Cortex of kidney (tissue), 1 donor: ENCODE measurements at places on chromosomes 12 and 14.

DNA sequence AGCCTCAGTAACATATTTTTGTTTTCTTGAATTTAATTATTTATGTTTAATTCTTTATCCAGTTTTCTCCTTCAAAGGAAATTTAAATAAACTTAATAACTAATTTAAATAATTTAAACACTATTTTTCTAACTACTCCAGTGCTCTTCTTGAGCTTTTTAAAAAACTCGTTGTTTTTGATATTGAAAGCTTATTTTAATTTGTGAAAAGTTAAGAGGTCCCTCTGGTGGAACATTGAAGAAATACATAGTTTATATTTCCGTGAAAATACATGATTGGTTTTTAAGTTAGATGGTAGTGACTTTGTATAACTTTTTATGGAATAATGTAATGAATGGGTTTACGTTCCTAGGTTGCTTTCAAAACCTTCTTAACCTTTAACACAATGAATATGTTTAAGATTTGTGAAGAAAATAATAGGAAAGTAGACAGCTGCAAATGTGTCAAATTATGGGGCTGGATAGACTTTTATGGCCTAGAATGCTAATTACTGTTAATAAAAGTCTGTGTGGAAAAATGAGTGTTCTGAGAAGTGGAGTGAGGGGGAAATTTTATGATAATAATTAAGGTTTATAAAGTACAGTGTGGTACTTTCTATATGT is 45.9 kb upstream of the MSRB3 start:
- DNase-seq = no peak

GRCh38 chr14:32710731-32711680 is 227.7 kb upstream of the NPAS3 start:
- no peak for DNase-seq

DNA sequence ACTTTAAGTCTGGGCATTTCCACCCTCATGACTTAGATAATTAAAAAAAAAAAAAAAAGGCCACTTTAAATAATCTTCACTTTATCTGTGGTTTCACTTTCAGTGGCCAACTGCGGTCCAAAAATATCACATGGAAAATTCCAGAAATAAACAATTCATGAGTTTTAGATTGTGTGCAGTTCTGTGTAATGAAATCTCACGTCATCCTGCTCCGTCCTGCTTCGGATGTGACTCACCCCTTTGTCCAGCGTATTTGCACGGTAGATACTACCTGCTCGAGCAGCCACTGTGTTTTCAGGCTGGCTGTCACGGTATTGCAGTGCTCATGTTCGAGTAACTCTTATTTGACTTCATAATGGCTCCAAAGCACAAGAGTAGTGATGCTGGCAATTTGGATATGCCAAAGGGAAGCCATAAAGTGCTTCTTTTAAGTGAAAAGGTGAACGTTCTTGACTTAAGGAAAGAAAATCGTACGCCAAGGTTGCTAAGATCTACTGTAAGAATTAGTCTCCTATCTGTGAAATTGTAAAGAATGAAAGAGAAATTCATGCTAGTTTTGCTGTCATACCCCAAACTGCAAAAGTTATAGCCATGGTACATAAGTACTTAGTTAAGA is 2.4 kb downstream of the E2F7 start:
- DNase-seq = no peak

DNA sequence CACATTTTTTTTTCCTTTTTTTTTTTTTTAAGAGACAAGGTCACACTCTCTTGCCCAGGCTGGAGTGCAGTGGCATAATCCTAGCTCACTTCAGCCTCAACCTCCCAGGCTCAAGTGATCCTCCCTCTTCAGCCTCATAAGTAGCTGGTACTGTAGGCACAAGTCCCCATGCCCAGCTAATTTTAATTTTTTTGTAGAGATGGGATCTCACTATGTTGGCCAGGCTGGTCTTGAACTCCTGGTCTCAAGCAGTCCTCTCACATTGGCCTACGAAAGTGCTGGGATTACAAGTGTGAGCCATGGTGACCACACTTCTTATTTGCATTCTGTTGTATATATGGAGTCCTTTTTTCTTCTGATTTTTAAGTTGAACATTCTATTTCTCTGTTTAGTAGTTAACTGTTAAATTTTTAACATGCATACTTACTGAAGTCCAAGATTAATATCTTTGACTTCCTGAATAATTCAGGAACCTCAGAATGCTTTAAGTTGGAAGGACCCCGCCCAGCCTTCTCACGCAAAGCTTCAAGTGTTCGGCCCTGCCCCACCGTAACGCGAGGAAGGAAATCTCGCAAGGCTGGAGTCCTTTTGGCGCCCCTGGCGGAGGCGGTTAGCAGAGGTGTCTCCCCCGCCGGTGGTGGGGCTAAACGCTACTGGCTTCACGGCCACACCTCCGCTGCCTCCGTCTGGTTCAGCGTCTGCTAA is 21.6 kb downstream of the SPATS2 start:
- no peak for DNase-seq

GRCh38 chr12:94158666-94159065 is 10.3 kb downstream of the PLXNC1 start:
- no peak for DNase-seq

DNA sequence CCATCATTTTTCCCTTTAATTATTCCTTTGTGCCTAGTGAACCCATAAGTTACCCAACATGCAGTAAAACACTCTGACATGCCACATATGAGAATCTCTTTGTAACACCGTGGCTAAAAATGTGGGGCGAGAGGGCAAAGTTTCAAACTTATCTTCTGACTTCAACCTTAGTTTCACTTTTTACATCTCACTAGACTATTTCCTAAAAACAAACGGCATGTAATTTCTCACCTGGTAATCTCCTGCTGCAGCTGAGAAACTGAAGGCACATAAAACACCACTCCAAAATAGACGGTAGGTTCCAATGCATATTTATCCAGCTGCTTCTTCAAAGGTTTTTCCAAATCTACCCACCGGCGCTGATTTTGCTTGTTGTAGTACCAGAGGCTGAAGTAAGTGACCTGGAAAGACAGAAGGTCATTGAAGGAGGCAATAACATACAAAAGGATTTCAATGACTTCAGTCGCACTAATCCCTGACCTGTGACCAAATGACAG is 37.9 kb downstream of the PTPN21 start:
- DNase-seq = no peak

DNA sequence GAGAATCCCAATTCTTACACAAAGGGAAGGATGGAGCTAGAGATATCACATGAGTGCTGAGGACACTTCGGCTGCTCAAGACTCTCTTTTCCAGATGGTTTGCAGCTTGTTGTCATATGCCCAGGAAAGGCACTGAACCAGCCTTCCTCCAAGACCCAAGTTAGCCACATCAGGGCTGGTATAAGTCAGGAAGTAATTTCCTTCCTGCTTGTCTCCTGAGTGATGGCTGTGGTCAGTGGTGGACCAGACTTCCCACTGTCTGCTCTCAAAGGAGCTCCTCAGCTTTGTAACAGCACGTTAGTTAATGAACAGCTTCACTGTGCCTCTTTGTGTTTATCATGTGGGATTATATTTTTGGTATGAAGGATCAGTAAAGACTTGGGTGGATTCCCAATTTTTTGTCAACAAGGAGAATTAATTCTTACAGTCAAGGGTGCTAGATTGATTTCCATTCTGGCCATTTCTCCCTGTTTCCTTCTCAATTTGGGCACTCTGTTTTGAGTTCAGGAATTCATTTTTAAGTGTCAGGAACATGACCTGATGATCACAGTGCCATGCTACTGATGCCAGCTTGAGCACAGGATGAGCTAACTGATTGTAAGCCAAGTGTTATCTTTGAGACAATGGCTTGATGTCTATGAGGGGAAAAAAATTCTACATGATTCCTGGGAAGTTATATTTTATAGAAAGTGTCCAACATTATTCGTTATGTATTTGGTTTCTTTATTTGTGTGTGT is 145.8 kb downstream of the GCH1 start:
- DNase-seq = no peak

- no peak for DNase-seq
Measured at GRCh38 chr14:101623685-101624444, 62.6 kb downstream of the DIO3 start.

DNA sequence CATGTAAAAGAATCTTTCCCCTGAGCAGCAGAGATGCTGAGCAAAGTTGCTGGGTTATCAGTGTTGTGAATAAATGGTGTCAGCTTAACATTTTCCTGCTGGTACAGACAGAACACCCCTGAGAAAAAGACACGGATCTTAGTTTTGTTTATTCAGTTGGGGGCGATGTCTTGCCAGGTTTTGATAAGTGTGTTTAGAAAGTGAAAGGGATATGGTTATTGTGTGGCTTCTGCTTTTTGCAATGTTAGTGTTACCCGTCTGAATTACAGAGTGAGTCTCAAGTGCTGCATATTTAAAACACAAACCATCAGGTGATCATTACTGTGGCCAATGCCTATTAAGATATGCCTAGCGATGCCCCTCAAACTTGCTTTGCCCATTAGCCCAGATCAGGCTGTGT is 864.6 kb upstream of the SEL1L start:
- DNase-seq = no peak

- no peak for DNase-seq
Measured at GRCh38 chr12:32585680-32586079, 93.4 kb upstream of the DNM1L start.

- DNase-seq = no peak
Measured at GRCh38 chr12:16385782-16386646, 38.6 kb downstream of the MGST1 start.

- DNase-seq = no peak
Measured at GRCh38 chr12:29082522-29082921, 66.6 kb upstream of the FAR2 start.

DNA sequence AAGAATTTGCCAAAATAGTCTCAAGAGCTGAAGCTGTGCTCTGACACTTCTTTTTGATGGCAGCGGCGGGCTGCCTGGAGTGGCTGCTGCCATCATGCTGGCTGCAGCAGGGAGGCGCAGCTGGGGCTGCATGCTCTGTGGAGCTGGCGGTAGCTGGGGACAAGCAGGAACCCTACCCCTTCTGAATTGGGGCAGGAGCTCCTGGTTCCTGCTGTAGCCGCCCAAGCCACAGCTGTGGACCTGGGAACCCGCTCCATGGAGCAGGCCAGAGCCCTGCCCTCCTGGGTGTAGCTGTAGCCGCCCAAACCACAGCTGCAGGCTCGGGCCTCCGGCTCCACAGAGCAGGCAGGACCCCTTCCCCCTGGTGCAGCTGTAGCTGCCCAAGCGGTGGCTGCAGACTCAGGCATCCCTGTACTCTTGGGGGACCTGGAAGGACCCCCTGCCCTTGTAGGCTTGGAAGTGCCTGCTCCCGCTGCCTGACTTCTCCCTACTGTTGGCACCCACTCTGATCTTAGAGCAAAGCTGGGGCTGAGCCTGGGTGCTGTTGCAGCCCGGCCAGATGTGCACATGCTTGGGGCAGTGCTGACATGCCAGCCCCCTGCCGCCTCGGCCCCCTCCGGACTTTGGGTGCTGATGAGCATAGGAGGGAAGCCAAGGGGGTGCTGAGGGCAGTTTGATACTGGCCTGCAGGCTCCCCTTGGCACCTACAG is 33.3 kb downstream of the APAF1 start:
- DNase-seq = no peak

DNA sequence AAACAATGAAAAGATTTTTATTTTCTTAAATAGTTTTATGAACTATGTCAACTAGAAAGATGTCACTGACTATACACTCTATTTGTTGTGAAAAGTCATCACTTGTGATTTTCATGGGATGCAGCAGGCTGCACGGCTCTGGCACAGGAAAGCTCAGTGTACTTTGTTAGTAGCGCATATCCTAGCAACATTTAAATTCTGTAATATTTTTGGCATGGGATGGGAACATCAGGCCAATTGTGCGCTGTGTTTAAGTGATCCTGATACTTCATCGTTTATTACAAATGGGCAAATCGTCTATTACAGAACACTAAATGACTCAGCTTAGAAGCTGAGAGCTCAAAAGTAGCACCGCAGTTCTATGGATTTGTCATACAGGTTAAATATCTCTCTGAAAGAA is 60.7 kb upstream of the SAV1 start:
- DNase-seq = no peak

- DNase-seq = no peak
Measured at GRCh38 chr12:19972325-19973288, 395.7 kb upstream of the PDE3A start.

- no peak for DNase-seq
Measured at GRCh38 chr12:26317942-26318575, 122.7 kb downstream of the SSPN start.

DNA sequence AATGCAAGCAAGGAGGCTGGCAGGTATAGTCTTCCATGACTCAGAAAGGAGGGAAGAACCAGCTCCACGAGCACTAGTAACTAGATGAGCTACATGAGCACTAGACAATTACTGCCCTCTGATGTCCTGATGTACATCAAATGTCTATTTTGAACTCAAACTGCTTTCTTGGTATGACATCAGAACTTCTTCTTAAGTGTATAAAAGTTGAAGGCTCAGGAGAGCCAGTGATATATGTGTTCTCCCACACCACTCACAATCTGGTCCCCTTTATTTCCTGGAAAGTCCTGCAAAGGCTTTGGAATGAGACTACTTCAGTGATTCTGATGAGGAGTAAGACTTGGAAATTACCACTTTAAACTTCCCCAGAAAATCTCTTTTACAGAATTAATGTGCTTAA is 18.5 kb upstream of the DHRS7 start:
- no peak for DNase-seq

DNA sequence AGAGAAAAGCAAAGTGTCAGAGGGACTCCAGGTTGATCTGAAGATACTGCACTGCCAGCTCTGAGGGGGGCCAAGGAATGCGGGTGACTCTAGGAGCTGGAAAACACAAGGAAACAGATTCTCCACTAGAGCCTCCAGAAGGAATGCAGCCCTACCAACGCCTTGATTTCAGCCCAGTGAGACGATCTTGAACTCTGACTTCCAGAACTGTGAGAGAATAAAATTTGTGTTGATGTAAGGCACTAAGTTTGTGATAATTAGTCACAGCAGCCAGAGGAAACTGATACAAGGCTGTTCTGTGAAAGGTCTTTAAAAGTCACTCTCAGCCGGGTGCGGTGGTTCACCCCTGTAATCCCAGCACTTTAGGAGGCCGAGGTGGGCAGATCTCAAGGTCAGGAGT is 34.2 kb downstream of the CKAP4 start:
- no peak for DNase-seq

GRCh38 chr12:105205322-105206048 is 30.5 kb downstream of the APPL2 start:
- DNase-seq = no peak

DNA sequence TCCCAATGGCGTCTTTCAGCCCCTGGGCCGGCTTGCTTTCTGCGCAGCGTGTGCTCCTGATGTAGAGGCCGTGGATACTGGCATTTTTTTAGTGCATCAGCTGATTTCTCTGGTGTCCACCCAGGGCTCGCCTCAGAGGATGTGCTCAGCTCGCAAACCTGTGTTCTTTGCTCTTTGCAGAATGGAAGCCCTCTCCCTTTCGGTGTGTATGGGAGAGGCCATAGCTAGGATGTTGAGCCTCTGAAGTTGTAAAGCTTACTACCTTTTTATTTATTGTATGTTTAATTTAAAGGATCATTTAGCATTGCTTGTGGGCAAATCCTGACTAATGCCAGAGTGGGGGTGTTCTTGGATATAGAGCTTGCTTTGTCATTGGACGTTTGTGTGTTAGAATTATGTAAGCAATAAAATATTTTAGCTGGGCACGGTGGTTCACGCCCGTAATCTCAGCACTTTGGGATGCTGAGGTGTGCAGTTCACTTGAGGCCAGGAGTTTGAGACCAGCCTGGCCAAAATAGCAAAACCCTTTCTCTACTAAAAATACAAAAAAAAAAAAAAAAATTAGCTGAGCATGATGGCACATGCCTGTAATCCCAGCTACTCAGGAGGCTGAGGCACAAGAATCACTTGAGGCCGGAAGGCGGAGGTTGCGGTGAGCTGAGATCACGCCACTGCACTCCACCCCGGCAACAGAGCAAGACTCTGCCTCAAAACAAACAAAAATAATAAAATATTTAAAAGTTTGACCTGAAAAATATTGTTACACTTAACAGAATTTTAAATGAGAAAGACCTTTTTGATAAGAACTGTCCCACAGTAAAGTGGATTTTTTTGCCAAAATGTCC is 52.6 kb upstream of the MMP17 start:
- no peak for DNase-seq
